Substantia nigra (tissue), 51 donors: ENCODE measurements at places on chromosomes 7 and 10.

DNA sequence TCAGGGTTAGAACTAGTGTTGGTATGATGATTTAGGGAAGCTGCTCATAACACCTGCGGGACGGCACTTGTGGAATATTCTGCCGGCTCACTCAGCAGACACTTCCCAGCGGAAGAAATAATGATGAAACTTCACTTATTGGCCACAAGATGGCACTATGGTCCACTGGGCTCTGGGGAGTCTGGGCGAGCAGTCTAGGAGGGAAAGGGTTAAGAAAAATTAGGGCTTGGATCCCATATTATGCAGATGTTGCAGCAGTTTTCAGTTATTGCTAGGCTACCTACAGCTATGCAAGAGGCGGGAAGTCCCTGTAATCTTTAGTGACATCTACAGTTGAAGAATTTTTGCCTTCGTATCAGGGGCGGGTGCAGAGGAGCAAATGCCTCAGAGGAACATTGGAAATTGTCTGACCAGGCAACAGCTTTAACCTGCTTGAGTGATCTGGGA is 238.7 kb upstream of the PRSS58 start:
- DNase-seq, result peak; percentile 9

- no peak for DNase-seq
Measured at GRCh38 chr10:124837687-124838086, 36.1 kb downstream of the ABRAXAS2 start.

DNA sequence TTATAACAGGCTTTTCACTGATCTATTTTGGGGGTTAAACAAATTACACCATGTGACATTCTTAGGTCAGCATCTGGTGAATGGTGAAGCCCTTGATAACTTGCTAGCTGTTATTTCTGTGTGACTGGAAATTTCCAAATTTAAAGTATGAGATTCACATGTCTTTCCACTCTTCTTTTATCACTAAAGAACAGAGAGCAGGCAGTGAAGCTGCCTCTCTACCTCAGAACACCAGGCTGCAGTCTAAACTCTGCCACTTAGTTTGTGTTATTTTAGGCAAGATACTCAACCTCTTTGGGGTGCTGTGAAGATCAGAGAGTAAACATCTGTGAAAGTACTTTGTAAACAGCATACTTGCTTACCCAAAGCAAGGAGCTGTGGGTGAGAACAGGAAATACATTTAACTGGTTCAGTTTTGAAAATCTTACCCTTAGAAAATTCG is 15.5 kb upstream of the SP4 start:
- DNase-seq, result no peak

DNA sequence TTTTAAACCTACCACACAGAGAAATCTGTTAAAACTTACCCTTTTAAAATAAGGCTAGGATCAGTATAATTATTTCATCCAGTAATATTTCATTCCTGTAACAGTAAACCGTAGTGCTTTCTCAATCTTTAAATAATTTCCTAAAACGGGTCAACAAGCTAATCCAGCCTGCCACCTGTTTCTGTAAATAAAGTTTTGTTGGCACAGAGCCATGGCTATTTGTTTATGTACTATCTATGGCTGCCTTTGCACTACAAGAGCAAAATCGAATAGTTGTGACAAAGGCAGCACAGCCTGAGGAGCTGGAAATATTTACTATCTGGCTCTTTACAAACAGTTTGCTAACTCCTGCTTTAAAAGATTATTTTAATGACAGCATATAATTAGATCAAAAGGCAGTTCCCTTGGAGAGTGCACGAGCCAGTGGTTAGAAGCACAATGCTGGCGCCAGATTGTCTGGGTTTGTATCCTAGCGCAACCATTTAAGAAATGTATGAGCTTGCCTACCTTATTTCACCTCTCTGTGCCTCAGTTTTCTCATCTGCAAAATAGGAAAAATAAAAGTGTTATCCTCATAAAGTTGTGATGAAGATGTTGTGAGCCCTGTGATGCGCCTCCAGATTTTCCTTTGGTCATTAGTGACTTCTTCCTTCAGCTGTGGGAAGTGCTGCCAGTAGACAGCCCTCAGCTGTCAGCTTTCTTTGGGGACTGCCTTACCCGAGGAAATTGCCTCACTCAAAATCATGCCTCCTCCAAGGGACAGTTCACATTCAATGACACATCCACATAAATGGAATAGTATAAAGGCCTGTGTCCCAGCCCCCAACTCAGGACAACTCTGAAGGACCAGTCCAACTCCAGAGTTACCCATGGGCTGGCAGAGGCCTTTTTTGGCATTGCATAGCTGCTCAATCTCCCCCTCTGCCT is 11.8 kb upstream of the MIOS start:
- no peak for DNase-seq

GRCh38 chr7:116224492-116225098 is 14.3 kb downstream of the TES start:
- DNase-seq, result no peak

DNA sequence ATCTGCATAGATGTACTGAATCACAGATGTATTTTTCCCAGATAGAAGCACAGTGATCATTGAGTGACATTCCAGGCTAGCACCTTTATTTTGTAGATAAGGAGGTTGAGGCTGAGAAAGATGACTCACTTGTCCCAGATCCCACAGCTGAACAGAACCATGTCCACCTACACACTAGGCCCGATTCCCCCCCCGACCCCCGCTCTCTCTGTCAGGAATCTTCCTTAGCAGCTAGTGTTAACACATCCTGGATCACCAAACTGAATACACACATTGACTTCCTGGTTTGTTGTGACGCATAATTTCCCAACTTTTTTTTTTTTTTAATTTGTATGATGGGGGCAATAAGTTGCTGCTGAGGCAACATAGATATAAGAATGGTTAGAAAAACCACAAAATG is 5.2 kb downstream of the SFMBT2 start:
- no peak for DNase-seq

GRCh38 chr10:122293961-122294380 is 22.9 kb downstream of the BTBD16 start:
- DNase-seq, result no peak

DNA sequence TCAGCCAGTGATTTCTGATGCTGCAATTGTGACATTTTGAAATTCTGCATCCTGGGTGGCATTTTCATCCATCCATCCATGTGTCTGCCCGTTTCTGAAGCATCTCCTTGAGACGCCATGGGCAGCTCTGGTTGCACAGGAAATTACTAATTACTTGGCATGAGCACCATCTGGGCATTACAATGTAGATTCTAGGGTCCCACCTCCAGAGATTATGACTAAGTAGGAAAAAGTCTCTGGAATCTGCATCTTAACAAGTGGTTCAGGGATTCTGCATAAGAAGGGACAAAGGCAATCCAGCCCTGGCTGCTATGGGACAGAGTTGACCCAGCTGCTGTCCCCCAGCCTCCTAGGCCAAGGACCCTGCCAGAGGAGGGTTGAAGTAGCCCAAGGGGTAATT is 65.3 kb downstream of the CUZD1 start:
- DNase-seq, result no peak

- no peak for DNase-seq
Measured at GRCh38 chr7:99380032-99380822, 5.7 kb downstream of the ARPC1B start.

- DNase-seq, result no peak
Measured at GRCh38 chr10:48457949-48458661, 146.8 kb downstream of the ARHGAP22 start.

GRCh38 chr7:104931181-104931781 is 82.7 kb upstream of the KMT2E start:
- no peak for DNase-seq

DNA sequence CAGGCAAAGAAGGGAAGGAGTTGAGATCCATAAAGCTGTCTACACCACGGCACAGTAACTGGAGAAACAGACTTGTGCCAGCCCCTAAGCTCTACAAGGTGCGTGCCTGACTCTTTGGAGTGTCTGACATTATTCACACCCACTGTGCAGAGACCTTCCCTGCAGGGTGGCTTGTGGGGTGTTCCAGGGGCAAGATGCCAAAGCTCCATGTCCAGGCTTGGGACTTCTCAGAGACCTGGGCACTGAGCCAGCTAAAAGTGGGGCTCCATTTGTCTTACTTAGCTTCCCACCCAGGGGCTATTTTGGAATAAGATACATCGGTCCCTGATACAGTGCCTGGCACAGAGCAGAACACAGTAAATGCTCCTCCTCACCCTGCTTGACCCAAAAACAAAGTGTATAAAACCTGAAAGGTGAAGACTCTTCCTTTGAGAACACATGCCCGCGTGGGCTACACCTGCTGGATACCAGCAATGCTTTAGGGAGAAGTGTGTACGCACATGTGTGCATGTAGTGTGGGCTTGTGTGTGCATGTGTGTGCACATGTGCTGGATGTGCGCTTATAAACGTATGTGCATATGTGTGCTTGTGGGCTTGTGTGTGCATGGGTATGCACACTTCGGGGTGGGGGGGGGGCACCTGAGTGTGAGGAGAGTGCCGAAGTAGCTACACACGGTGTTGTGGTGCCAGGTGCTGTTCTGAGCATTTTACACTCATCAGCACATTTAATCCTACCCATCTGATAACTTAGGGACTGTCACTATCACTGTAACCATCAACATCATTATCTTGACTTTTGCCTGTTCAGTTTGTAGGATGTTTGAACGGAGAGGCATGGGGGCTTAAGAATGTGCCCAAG is 143.0 kb downstream of the ARHGAP22 start:
- no peak for DNase-seq

GRCh38 chr10:26779176-26779860 is 81.4 kb downstream of the ABI1 start:
- DNase-seq, result no peak

DNA sequence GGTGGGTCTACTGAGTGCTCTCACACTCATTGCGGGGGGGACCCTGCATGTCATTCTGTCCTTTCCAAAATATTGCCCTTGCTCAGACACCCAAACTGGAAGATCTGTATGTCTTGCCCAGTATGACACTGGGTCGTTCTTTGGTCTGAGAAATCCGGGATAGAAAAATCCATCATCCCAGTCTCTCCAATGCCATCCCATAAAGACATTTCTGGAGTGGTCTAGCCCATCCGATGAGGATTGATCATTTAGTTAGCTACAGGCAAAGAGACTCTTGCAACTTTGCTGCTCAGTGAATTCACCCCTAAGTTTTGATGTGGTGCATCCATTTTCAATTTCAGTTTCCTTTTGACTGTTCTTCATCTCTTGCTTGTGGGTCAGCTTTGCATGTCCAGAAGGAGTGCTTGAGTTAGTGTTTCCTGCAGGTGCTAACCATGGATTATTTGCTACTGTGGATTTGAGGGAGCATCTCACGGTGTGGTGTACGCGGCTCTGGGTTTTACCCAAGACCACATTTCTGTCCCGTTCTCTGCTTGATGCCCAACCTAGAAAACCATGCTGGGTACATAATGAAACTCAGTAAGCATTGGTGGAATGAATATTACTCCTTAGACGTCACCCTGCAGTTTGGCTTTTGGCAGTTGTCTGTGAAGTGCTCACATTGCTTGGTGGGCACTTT is 247.0 kb upstream of the MKI67 start:
- no peak for DNase-seq

- DNase-seq, result no peak
Measured at GRCh38 chr10:50615658-50616057, 8.1 kb downstream of the SGMS1 start.

DNA sequence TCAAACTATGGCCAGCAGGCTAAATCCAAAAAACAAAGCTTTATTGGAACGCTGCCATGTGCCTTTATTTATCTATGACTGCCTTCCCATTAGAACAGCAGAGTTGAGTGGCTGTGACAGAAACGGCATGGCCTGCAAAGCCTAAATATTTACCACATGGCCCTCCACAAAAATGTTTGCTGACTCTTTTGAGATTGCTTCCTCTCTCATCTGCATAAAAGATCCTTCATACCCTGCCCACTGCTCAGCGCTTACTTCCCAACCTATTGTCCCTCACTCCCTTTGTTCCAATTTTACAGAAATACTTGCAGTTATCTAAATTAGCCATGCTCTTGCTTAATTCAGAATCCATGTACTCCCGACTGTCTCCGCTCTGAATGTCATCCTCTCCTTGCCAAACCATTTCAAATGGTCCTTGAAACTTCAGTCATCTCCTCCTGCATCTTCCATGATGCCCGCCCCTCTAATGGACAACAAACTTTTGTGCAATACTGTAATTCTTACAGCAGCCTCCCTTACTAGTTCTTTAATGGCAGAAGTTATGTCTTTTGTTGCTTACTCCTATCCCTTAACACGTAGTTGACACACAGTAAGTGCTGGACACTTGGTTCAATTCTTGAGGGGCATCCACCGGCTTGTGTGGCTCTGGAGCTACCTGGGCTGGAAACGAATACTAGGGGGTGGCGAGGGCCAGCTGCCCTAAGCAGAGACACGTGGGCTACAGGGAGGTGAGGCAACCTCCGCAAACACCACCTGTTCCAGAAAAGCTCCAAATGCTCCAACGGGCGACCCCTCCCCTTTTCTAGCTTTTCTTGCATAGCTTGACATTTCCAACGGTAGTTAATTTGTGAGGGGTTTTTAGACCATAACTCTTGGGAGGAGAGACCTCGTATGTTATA is 832 bp downstream of the XRCC2 start:
- no peak for DNase-seq

GRCh38 chr10:17178006-17178405 is 23.5 kb downstream of the TRDMT1 start:
- DNase-seq, result no peak

GRCh38 chr10:123145542-123146012 is 2.4 kb upstream of the HMX2 start:
- DNase-seq, result no peak

- no peak for DNase-seq
Measured at GRCh38 chr10:32253276-32253675, 93.7 kb downstream of the EPC1 start.
